Hindlimb muscle (tissue), 1 donor: ENCODE measurements at places on chromosomes 2 and 18.

DNA sequence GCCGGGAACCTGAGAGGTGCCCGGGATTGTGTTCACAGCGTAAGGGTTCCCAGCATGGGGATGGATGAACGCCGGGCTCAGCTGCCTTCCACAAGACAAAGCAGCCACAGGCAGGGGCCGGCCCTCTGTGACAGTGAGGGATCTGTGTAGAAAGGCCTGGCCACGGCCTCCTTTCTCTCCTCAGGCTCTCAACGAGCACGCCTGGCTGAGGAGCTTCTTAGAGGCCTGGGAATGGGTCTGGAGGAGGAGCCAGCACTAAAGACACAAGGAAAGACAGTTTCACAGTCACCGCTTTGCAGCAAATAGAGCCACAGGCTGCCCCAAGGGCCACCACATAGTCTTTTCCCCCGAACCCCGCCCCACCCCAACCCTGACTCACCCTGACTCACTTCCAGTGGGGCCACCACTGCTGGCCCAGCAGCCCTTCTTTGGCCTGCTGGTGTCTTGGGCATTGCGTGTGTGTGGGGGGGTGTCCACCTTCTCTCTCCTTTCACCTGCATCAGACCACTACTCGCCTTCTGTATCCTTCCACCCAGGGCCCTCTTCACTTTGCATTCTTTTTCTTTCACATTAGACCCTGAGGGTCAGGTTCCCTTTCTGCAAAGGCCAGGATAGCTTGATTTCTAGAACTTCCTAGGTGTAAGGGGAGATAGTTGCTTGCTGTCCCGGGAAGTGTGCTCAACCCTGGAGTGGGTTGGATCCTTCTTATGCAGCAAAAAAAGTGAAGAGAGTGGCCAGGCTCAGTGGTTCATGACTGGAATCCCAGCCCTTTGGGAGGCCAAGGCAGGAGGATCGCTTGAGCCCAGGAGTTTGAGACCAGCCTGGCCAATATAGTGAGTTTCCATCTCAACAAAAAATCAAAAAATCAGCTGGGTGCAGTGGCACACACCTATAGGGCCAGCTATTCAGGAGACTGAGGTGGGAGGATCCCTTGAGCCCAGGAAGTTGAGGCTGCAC, 19.3 kb upstream of the HPCAL1 start:
- no peak for DNase-seq

- DNase-seq = no peak
Measured at GRCh38 chr18:75931079-75931478, 503.6 kb upstream of the SMIM21 start.

DNA sequence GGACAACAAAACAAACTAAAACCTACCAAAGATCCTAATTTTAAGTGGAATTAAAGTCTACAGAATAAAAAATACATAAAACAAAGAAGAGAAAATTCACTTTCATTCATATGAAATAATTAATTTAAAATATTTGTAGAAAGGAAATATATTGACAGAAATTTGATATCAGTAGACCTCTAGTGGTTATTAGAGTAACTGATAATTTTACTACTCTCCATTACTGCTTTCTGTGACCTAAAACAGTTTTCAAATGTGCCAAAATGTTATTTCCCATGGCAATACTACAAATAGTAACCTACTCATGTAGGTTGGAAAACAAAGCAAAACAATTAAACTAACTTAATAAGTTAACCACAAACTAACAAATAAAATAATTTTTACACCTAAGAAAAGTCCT, 147.1 kb downstream of the NOL4 start:
- DNase-seq = no peak

- no peak for DNase-seq
Measured at GRCh38 chr18:60982329-60982695, 350.9 kb upstream of the CDH20 start.

- DNase-seq = peak; percentile 66
Measured at GRCh38 chr2:85753525-85754312, at the start of gene ATOH8. ATOH8 (plus strand) TSS chr2:85753991; CDS start chr2:85754190, 199 bp downstream.

DNA sequence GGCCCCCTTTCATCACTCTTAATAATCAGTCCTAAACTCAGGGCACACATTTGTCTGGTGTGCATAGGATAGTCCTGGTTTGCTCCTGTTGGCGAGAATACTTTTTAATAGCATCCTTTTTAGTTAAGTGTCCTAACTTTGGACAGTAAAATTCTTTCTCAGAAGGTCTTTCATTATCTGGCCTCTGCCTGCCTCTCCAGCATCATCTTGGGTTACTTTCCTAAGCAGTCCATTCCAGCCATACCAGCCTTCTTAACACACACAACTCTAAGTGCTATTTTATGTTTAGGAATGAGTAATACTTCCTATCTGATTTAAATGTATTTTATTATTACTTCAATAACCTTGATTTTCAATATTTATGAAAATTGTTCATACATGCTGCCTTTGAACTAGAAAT, 151.0 kb downstream of the ACOXL start:
- no peak for DNase-seq

DNA sequence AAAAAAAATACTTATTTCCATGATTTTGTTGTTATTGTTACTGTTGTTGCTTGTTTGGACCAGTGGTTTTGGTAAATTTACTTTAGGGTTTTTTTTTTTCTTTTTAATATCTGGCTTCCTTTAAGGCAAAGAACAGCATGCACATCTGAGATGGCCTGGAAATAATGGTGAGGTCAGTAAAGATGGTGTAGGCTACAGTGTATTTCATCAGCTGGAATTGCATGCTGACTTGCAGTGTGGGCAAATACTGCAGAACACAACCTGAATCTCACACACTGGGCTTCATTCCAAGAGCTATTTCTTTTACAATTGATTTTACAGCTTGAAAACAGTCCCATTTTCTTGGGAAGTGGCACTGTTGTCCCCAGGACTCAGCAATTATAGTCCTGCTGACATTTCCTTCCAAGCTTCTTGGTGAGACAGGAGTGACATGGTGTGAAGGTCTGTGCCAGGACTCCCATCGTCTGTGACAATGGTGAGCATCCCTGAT, 376.1 kb upstream of the SOX11 start:
- DNase-seq = no peak

DNA sequence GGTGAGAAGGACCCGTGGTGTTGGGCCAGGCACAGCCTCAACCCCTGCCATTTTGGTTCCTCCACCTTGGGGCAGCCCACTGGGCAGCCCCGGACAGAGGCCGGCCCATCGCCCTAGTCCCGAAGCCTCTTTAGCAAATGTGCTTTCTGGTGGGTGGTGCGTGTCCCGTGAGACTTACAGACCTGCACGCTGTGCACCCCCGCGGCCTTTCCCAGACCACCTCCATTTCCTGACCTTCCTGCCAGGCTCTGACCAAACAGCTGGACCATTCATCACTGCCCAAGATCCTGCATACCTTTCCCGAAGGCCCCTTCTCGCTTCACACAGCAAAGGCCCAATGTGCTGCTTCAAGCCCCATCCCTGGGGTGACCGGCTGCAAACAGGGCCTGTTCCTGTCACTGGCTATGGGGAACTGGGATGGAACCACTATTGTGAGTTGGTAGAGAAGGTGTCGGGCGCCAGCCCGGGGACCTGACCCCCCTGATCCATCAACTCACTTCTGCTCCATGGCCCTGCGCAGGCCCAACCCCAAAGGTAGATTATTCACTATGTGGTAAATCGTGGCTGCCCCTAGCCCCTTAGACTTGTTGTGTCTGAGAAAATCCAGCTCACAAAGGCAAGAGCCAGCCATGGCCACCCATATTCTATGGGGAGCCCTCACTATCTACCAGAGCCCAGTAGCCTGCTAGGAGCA, 341.0 kb downstream of the EIPR1 start:
- no peak for DNase-seq

- no peak for DNase-seq
Measured at GRCh38 chr2:236618370-236618769, 48.7 kb downstream of the ACKR3 start.
